ENCODE measurements at places on chromosomes 13 and 19.
A peak's percentile ranks its signal among the peaks of the same experiment; 100 is the strongest.

GRCh38 chr13:113638173-113638746 is 19.7 kb downstream of the ATP4B start:
- H3K27me3 ChIP-seq, result no peaks in the 10 kb centered on the region
- peaks cover 31% of the 10 kb centered on the region for H3K36me3 ChIP-seq
- DNase-seq, result no peak
- no peaks in the 10 kb centered on the region for H3K4me1 ChIP-seq
- no peak overlapping the region for H3K27ac ChIP-seq
- no peak overlapping the region for H3K4me3 ChIP-seq

DNA sequence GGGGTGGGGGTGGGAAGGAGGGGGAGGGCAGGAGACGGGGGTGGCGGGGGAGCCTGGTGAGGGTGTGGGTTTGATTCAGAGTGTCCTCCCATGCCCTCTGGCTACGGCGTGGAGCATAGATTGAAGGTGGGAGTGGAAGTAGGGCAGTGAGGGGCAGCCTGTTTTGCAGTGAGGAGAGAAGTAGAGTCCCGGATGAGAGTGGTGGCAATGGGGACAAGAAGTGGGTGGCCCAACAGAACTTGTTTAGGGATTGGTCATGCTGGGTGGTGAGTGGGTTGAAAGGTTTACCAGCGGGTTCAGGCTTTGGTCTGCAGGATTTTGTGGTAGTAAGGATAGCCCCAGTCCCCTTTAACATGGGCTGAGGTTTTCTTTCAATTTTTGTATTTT is 35.5 kb downstream of the SIPA1L3 start:
- no peaks in the 10 kb centered on the region for H3K4me1 ChIP-seq
- H3K27ac ChIP-seq, result no peak overlapping the region
- no peaks in the 10 kb centered on the region for H3K36me3 ChIP-seq
- H3K27me3 ChIP-seq, result no peaks in the 10 kb centered on the region
- H3K4me3 ChIP-seq, result no peak overlapping the region

- no peak overlapping the region for H3K4me3 ChIP-seq
- H3K27me3 ChIP-seq, result no peaks in the 10 kb centered on the region
- no peaks in the 10 kb centered on the region for H3K4me1 ChIP-seq
Measured at GRCh38 chr13:113592571-113592970, 8.0 kb downstream of the TFDP1 start.

DNA sequence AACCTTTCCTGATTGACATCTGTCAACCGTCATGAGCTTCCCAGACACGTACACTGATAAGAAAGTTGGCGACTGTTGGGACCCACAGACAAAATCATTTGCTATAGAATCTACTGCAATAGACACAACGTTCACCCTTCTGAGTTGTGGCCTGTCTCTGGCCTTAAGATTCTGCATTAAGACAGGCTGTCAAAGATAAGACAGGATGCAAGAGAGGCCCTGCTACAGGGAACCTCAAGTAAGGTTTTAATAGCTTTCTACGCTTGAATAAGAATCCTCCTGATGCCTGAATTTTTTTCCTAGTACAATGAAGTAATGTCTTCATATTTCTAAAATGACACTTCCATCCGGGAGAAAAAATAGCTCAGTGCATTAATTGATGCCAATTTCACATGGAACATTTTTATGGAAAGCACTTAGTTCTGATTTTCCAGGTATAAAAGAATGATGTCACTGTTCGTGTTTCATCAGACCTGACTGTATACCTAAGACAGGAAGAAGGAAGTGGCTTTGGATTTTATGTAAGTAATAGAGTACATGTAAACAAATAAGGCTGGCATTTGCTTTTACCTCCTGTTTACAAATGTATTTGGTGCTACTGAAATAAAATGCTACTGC is 275.2 kb upstream of the GPC6 start:
- no peaks in the 10 kb centered on the region for H3K36me3 ChIP-seq
- DNase-seq, result no peak
- peaks cover 17% of the 10 kb centered on the region for H3K27me3 ChIP-seq
- no peak overlapping the region for H3K27ac ChIP-seq
- no peaks in the 10 kb centered on the region for H3K4me1 ChIP-seq
- H3K4me3 ChIP-seq, result no peak overlapping the region

GRCh38 chr13:103303078-103303651 is 236.9 kb upstream of the SLC10A2 start:
- DNase-seq, result no peak
- no peak overlapping the region for H3K27ac ChIP-seq
- no peaks in the 10 kb centered on the region for H3K27me3 ChIP-seq
- no peak overlapping the region for H3K4me3 ChIP-seq

DNA sequence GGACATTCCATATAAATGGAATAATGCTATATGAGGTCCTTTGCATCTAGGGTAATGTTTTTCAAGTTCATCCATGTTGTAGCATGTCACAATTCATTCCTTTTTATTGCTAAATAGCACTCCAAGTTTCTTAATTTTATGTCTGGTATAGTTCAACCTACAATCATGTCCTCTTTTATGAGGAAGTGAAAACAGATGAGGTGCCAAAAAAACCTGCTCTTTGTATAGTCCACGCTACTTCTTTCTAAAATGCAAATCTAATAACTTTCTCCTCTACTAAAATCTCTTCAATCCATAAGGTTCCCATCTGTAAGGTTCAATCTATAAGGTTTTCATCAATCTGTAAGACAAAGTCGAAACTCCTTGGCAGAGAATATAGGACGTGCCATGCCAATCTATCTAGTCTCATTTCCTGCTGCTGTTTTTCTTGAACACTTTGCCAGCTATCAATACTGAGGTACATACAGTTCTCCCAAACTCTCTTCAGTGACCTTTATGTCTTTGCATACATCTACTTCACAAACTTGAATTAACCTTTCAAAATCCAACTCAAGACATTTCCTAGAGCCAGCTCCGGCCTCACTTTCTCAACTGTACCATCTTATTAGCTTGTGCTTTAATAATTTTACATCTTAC is 33.7 kb downstream of the INTS6 start:
- DNase-seq, result no peak
- no peak overlapping the region for H3K4me3 ChIP-seq
- no peaks in the 10 kb centered on the region for H3K27me3 ChIP-seq
- peaks cover 43% of the 10 kb centered on the region for H3K36me3 ChIP-seq
- H3K27ac ChIP-seq, result no peak overlapping the region
- no peaks in the 10 kb centered on the region for H3K4me1 ChIP-seq

GRCh38 chr13:32059511-32059984 is 28.0 kb downstream of the FRY start:
- no peaks in the 10 kb centered on the region for H3K27me3 ChIP-seq
- no peaks in the 10 kb centered on the region for H3K36me3 ChIP-seq
- no peak for DNase-seq
- no peaks in the 10 kb centered on the region for H3K4me1 ChIP-seq
- H3K4me3 ChIP-seq, result no peak overlapping the region
- H3K27ac ChIP-seq, result no peak overlapping the region

- H3K4me1 ChIP-seq, result peaks cover 31% of the 10 kb centered on the region
- H3K27me3 ChIP-seq, result no peaks in the 10 kb centered on the region
- peak; percentile 49 for DNase-seq
- H3K27ac ChIP-seq, result peak overlapping the region; percentile 98
- peak overlapping the region; percentile 95 for H3K4me3 ChIP-seq
Measured at GRCh38 chr19:47514151-47514868, 553 bp downstream of the NAPA start.

- H3K36me3 ChIP-seq, result no peaks in the 10 kb centered on the region
- no peaks in the 10 kb centered on the region for H3K27me3 ChIP-seq
- DNase-seq, result no peak
- no peak overlapping the region for H3K4me3 ChIP-seq
- H3K4me1 ChIP-seq, result no peaks in the 10 kb centered on the region
Measured at GRCh38 chr13:76758257-76758656, 127.9 kb downstream of the KCTD12 start.

GRCh38 chr13:106468207-106468606 is 67.3 kb downstream of the EFNB2 start:
- H3K27ac ChIP-seq, result no peak overlapping the region
- H3K27me3 ChIP-seq, result peaks cover 6% of the 10 kb centered on the region
- no peaks in the 10 kb centered on the region for H3K36me3 ChIP-seq
- H3K4me1 ChIP-seq, result 0 out of 2 replicates have a peak, but pooled peaks cover 7% of the 10 kb centered on the region

DNA sequence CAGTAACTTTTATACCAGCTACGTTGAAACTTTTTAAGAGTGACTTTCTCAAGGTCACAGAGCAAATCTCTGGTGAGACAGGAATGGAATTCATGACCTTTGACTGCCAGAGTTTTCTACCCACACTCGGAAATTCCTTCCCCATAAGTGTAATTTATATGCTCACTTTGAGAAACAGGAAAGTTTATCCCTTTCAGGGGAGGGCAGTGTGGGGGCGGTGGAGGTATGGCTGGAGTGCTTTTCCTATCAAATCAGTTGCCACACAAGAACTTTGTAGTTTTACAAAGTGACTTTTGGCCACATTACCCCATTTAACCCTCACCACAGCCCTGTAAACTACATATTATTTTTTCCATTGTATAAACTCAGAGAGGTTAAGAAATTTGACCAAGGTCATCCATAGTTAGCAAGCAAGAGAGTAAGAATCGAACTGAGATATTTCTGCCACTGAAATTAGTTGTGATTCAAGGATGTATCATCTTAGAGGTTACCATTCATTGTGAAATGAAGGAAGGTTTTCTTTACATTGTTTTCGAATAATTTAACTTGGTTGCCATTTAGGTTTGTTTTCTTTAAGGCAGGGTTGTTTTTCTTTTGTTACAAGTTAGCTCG is 5.9 kb downstream of the KLF12 start:
- peak overlapping the region; percentile 67 for H3K27ac ChIP-seq
- H3K36me3 ChIP-seq, result no peaks in the 10 kb centered on the region
- H3K4me1 ChIP-seq, result peaks cover 53% of the 10 kb centered on the region
- peak overlapping the region; percentile 60 for H3K4me3 ChIP-seq
- DNase-seq, result peak; percentile 65

- H3K27me3 ChIP-seq, result no peaks in the 10 kb centered on the region
- H3K4me3 ChIP-seq, result no peak overlapping the region
- no peaks in the 10 kb centered on the region for H3K4me1 ChIP-seq
- peak; percentile 53 for DNase-seq
- no peak overlapping the region for H3K27ac ChIP-seq
Measured at GRCh38 chr13:47796816-47797215, 204.3 kb downstream of the SUCLA2 start.

DNA sequence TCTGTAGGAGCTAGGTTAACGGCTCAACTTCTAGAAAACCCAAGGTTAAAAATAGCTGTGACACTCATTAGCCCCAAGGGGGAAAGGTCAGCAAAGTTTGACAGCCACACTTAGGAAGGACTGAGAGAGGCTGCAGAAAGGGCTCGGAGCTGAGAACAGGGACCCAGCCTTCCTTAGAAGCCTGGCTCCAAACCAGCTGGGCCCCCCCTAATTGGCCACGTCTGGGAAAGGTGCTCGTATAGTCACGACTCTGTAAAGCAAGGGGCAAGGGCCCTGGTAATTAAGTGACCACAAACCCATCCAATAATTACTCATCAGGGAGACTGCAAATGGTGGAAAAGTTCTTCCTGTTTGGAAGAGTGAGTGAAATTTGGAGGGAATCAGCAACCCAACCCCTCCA is 90.5 kb downstream of the RNASEH2B start:
- H3K27me3 ChIP-seq, result peaks cover 31% of the 10 kb centered on the region
- no peak overlapping the region for H3K27ac ChIP-seq
- no peak overlapping the region for H3K4me3 ChIP-seq
- DNase-seq, result peak; percentile 14
- H3K4me1 ChIP-seq, result peaks cover 11% of the 10 kb centered on the region
- no peaks in the 10 kb centered on the region for H3K36me3 ChIP-seq

GRCh38 chr13:29957320-29957719 is 106.9 kb upstream of the UBL3 start:
- H3K27ac ChIP-seq, result no peak overlapping the region
- peak; percentile 13 for DNase-seq
- no peaks in the 10 kb centered on the region for H3K36me3 ChIP-seq
- H3K4me3 ChIP-seq, result peak overlapping the region; percentile 21
- H3K27me3 ChIP-seq, result no peaks in the 10 kb centered on the region

GRCh38 chr13:91058066-91058465 is 289.4 kb upstream of the MIR17HG start:
- H3K27ac ChIP-seq, result no peak overlapping the region
- H3K4me1 ChIP-seq, result no peaks in the 10 kb centered on the region
- H3K36me3 ChIP-seq, result no peaks in the 10 kb centered on the region
- no peak overlapping the region for H3K4me3 ChIP-seq
- H3K27me3 ChIP-seq, result no peaks in the 10 kb centered on the region

GRCh38 chr13:47955836-47956235 is 45.2 kb downstream of the SUCLA2 start:
- peaks cover 34% of the 10 kb centered on the region for H3K36me3 ChIP-seq
- H3K4me3 ChIP-seq, result no peak overlapping the region
- H3K27me3 ChIP-seq, result no peaks in the 10 kb centered on the region
- DNase-seq, result no peak
- no peak overlapping the region for H3K27ac ChIP-seq

DNA sequence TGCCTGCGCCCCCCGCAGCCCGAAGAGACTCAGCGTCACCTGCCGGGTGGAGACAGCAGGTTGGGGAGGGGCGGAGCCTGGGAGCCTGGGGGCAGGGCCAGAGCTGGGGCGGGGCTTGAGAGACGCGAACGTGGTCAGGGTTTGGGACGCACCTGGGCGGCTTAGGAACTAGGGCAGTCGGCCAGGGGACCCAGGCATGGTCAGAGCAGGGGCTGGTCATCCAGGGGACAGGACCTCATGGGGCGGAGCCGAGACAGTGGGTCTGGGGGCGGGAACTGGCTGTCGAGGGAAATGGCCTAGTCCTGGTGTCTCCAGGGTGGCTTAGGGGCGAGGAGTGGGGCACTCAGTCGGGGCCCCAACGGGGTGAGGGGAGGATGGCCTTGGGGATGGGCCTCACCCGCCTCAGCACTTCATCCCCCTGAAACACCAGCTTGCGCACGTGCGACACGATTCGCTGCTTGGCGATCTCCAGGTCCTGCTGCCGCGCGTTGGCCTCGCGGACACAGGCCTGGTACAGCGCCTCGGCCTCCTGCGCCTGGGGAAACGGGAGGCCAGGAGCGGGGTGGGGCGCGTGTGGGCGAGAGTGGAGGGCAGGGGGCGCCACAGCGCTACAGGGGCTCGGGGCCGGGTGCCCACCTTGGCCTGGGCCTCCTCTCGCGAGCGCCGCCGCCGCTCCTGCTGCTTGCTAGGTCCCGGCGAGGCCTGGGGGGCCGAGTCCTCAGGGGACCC is 5.8 kb downstream of the GMIP start:
- no peaks in the 10 kb centered on the region for H3K27me3 ChIP-seq
- H3K4me1 ChIP-seq, result no peaks in the 10 kb centered on the region
- H3K27ac ChIP-seq, result no peak overlapping the region
- no peak overlapping the region for H3K4me3 ChIP-seq

GRCh38 chr13:102781591-102781990 is 8.0 kb upstream of the TEX30 start:
- H3K36me3 ChIP-seq, result 0 out of 2 replicates have a peak, but pooled peaks cover 3% of the 10 kb centered on the region
- no peaks in the 10 kb centered on the region for H3K4me1 ChIP-seq
- H3K27me3 ChIP-seq, result no peaks in the 10 kb centered on the region
- no peak overlapping the region for H3K4me3 ChIP-seq
- no peak for DNase-seq

GRCh38 chr13:27973961-27974662 is 5.0 kb upstream of the CDX2 start:
- no peak overlapping the region for H3K4me3 ChIP-seq
- H3K4me1 ChIP-seq, result no peaks in the 10 kb centered on the region
- H3K36me3 ChIP-seq, result no peaks in the 10 kb centered on the region
- H3K27me3 ChIP-seq, result peaks cover 89% of the 10 kb centered on the region
- DNase-seq, result no peak
- no peak overlapping the region for H3K27ac ChIP-seq

Measured in GM23248 (cell line).